ENCODE measurements at places on chromosomes 6 and 20. TPM values are rescaled to one million over a fixed set of nuclear protein-coding genes. Genes with fewer than 3 reads are reported as not detected.

The E2F1 gene
- 86.0 TPM for total RNA-seq

GRCh38 chr6:70162972-70163371 is 139.9 kb downstream of the COL9A1 start:
- H3K4me1 ChIP-seq: peaks cover 44% of the 10 kb centered on the region
- H3K27me3 ChIP-seq: no peaks in the 10 kb centered on the region
- no peak overlapping the region for H3K27ac ChIP-seq
- no peak for DNase-seq
- H3K36me3 ChIP-seq: no peaks in the 10 kb centered on the region

- no peak for DNase-seq
- H3K27ac ChIP-seq: no peak overlapping the region
- H3K4me1 ChIP-seq: no peaks in the 10 kb centered on the region
- H3K27me3 ChIP-seq: no peaks in the 10 kb centered on the region
Observed at GRCh38 chr6:524803-525202, 132.1 kb downstream of the HUS1B start.

The SMLR1 gene
- total RNA-seq: not detected

GRCh38 chr6:25127076-25127837 is 151.9 kb upstream of the CARMIL1 start:
- H3K27me3 ChIP-seq: no peaks in the 10 kb centered on the region
- H3K4me1 ChIP-seq: no peaks in the 10 kb centered on the region
- no peak for DNase-seq
- H3K27ac ChIP-seq: no peak overlapping the region
- H3K4me3 ChIP-seq: no peak overlapping the region

Measured in A673 (cell line).